ENCODE measurements at places on chromosomes 7 and 10. TPM values are rescaled to one million over a fixed set of nuclear protein-coding genes. Genes with fewer than 3 reads are reported as not detected.

KEL gene
- 0.67 TPM for total RNA-seq

CWF19L1 gene
- total RNA-seq = 16.0 TPM

COBL gene
- 139 TPM for total RNA-seq

DNA sequence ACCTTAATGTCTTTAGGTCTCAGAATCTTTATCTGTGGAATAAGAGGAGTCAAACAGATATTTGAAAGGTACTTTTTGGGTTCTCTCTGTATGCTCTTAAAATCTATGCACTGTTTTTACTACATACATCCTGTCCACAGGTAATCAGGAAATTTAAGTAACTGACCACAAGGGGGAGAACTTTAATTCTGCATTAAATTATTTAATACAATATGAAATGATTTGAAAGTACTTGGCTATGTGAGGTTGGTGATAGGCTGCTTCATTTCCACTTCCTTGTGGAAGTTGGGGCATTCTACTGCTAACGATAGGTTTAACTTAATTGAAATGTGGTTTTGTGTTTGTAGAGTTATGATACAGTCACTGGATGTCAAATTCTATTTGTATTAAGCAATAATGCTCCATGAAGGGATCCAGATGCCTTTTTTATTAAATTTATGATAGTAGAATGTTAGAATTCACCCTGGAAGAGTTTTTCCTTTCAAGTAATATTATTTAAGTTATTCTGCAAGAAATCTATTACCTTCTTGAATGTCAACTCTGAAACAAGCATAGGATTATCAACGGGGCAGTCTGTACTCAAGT, 6.0 kb downstream of the TEX47 start:
- H3K4me3 ChIP-seq = no peak overlapping the region
- no peaks in the 10 kb centered on the region for H3K4me1 ChIP-seq
- H3K36me3 ChIP-seq = no peaks in the 10 kb centered on the region

GRCh38 chr10:6345404-6345803, 142.7 kb downstream of the PFKFB3 start:
- H3K4me1 ChIP-seq = peaks cover 6% of the 10 kb centered on the region
- no peaks in the 10 kb centered on the region for H3K36me3 ChIP-seq
- H3K27me3 ChIP-seq = no peaks in the 10 kb centered on the region
- H3K4me3 ChIP-seq = no peak overlapping the region
- no peak overlapping the region for H3K27ac ChIP-seq

- no peak for DNase-seq
- H3K27ac ChIP-seq = no peak overlapping the region
- H3K36me3 ChIP-seq = no peaks in the 10 kb centered on the region
- no peak overlapping the region for H3K4me3 ChIP-seq
- peaks cover 5% of the 10 kb centered on the region for H3K27me3 ChIP-seq
Observed at GRCh38 chr7:101367676-101368075, 5.0 kb downstream of the COL26A1 start.

DNA sequence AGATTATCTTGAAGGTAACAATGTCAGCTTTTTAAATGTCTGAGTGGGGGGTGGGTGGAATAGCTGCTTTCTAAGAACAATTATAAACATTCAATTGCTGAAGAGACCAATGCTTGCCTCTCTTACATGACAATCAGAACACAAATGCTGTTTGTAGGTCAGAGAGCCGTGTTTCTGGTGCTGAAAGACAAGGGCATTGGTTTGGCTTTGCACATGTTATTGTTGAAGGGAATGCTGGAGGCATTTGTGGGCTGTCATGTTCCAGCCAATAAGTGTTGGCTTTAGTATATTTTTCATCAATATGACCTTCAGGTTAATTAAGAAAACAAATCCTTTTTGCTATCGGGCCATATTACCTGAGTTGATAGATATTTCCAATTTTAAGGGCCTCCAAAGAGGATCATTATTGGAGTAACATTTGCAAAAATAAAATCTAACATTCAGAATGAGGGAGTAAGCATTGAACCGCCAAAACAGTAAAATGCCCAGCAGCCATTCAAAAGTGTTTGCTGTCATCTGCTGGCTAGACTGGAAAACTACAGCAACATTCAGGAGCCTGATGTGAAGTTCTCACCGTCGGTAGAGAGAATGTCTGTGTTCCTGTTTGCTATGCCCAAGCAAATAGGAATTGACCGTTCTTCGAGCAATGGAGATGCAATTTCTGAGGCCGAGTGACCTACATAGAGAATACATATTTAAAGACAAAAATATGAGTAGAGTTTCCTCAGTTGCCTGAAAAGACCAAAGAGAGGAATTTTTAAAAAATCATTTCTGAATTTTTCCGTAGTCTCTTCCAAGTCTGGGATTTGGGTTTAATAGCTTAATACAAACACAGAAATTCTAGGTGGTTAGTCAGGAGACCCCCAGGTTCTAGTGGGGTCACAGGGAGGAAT, 118.9 kb downstream of the APBB1IP start:
- H3K4me3 ChIP-seq = no peak overlapping the region
- no peak overlapping the region for H3K27ac ChIP-seq
- no peaks in the 10 kb centered on the region for H3K4me1 ChIP-seq
- H3K27me3 ChIP-seq = no peaks in the 10 kb centered on the region
- H3K36me3 ChIP-seq = no peaks in the 10 kb centered on the region
- DNase-seq = no peak

GRCh38 chr10:90784771-90785170, 73.1 kb downstream of the HTR7 start:
- DNase-seq = no peak
- H3K36me3 ChIP-seq = no peaks in the 10 kb centered on the region
- H3K27ac ChIP-seq = no peak overlapping the region
- no peak overlapping the region for H3K4me3 ChIP-seq
- no peaks in the 10 kb centered on the region for H3K27me3 ChIP-seq
- H3K4me1 ChIP-seq = no peaks in the 10 kb centered on the region

DNA sequence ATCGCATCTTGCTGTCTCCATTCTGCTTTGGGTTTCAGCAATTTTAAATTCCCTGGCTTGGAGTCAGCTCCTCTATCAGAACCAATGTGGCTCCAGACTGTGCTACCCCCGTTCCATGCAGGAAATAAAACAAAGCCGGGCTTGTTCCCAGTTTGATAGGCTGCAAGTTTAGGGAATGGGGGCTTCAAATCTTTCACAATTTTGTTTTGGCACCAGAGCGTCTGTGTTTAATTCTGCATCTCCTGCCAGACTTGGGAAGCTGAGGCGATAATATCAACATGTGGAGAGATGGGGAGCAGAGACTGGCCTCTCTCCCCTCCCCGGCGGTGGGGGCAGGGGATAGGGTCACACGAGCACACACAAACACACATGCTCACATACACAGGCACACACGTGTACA, 305.9 kb downstream of the FGFR2 start:
- H3K4me1 ChIP-seq = no peaks in the 10 kb centered on the region
- no peaks in the 10 kb centered on the region for H3K36me3 ChIP-seq
- H3K27ac ChIP-seq = no peak overlapping the region
- H3K27me3 ChIP-seq = no peaks in the 10 kb centered on the region
- H3K4me3 ChIP-seq = no peak overlapping the region

DNA sequence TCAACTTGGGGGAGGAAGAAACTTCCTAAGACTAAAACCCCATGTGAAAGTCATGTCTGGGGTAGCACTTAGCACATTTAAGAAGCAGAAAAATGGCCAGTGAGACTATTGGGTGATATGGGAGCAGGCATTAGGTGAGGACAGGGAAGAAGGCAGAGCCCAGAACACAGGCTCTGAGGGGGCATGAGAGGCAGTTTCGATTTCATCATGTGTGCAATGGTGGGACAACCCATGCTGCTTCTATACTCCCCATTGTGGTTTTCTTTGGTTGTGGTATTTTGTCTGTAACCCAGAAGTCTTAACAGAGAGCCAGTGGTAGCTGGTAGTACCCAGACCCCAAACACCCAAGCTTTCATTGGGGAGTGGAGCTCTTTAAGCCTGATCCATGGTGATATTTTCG, 752.0 kb downstream of the GRID1 start:
- no peaks in the 10 kb centered on the region for H3K4me1 ChIP-seq
- no peak for DNase-seq
- no peaks in the 10 kb centered on the region for H3K36me3 ChIP-seq
- no peaks in the 10 kb centered on the region for H3K27me3 ChIP-seq
- H3K4me3 ChIP-seq = no peak overlapping the region

GRCh38 chr10:64867501-64867962, 1346.3 kb downstream of the REEP3 start:
- H3K27ac ChIP-seq = no peak overlapping the region
- H3K4me3 ChIP-seq = no peak overlapping the region
- DNase-seq = no peak

DNA sequence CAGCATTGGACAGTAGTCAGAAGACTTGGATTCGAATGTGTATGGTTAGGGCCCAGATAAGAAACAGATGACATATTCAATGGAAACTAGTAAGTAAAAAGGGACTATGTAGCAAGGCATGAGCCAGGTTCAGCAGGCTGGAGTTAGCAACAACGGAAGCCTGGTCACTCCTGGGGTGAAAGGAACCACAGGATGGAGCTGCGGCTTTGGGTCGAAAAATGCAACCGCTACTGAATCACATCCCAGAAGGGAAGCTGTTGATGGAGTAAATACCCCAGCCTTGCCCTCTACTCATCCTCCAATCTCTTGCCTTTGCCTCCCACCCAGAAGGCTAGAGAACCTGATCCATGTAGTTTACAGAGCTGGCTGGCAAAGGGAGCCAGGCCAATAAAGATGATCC, 37.5 kb upstream of the EGR2 start:
- DNase-seq = no peak
- H3K4me3 ChIP-seq = no peak overlapping the region
- H3K27me3 ChIP-seq = no peaks in the 10 kb centered on the region
- no peak overlapping the region for H3K27ac ChIP-seq

DNA sequence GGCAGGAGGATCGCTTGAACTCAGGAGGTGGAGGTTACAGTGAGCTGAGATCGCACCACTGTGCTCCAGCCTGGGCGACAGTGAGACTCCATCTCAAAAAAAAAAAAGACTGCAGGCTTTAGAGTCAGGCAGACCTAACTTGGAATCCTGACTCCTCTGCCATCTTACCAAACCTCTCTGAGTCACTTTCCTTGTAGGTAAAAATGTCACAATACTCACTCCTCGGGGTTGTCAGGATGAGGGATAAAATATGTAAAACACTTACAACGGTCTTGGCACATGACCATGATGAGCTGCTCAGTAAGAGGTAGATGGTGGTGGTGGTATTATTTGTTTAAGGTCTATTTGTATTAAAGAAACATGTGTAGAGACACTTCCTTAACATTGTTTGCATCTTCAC, 154.1 kb upstream of the PDE1C start:
- no peak overlapping the region for H3K4me3 ChIP-seq
- H3K27ac ChIP-seq = no peak overlapping the region
- no peaks in the 10 kb centered on the region for H3K27me3 ChIP-seq
- no peak for DNase-seq

- DNase-seq = no peak
- no peak overlapping the region for H3K4me3 ChIP-seq
- no peaks in the 10 kb centered on the region for H3K4me1 ChIP-seq
- H3K27me3 ChIP-seq = no peaks in the 10 kb centered on the region
Observed at GRCh38 chr10:10605551-10606081, 412.1 kb upstream of the CELF2 start.

DNA sequence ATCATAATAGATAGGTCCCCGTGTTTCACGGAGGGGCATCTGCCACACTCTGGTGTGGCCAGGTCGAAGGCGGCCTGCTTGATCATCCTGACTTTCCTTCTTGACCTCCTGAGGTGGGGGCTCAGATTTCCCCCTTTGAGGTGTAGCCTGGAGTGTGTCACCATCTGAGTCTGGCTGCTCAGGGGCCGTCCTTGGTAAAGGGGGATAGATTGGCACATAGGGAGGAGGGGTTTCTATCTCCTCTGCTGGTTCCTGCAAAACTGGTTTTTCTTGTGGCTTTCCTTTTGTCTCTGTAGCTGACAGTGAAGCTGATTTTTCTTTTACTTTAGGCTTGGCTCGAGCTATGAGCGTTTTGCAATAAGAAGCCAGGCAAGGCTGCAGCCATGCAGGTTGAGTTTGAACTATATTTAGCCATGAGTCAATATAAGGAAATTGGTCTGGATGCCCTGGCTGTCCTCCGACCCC, 7.1 kb upstream of the ZNF117 start:
- H3K36me3 ChIP-seq = no peaks in the 10 kb centered on the region
- H3K4me3 ChIP-seq = peak overlapping the region; percentile 36
- peak; percentile 16 for DNase-seq
- peak overlapping the region; percentile 78 for H3K27ac ChIP-seq

DNA sequence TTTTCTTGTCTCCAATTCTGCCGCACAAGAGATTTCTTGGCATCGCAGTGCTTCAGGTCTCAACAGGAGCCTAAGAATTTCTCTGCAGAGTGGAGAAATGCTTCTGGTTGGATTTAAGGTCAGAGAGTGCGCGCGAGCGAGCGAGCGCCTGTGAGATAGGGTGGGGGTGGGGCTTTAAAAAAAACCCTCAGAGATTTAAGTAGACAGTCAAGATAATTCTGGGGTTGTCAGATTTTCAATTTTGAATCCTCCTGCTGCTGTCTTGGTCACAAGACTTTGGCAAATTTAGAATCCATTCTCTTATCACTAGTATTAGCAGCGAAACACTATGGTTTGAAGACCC, 49.7 kb downstream of the CPEB3 start:
- no peak for DNase-seq
- H3K27me3 ChIP-seq = no peaks in the 10 kb centered on the region
- H3K4me1 ChIP-seq = peaks cover 36% of the 10 kb centered on the region
- peak overlapping the region; percentile 92 for H3K27ac ChIP-seq

DNA sequence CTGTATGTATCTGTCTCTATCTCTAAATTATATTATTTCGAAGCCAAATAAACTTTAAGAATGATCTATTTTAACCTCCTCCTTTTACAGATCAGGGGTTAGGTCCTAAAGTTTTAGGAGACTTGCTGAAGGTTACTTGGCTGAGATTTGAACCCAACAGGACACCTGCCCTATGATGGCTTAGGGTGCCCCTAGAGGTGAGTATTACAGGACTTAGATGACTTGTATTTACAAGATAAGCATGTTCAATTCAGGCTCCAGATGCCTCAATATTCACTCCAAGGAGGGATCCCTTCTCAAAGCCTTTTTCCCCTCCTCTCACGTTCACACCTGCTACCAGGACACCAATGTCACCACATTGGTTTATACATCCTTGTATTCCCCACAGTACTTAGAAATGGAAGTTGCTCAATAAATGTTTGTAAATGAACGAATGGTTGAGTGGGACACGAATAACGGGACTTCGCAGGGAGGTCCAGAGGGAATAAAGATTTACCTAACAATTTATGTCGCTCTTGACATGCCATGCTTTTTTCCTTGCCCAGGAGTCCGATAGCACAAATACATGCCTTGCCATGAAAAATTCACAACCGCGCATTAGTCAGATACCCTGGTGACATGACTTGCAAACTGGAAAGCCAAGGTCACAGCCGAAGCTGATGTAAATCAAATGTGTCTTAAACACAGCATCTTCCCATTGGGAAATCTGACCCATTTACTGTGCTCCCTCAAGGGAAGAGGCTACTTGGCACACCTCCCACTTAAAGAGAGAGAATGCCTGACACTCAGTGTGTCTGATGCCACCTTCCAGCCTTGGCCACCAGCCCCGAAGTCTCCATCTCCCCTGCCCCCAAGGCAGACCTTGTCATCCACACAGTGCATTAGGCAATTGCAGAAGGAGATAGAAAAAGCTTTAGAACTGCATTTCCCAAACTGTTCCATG, 872.2 kb upstream of the AUTS2 start:
- H3K36me3 ChIP-seq = no peaks in the 10 kb centered on the region
- no peak overlapping the region for H3K4me3 ChIP-seq
- no peaks in the 10 kb centered on the region for H3K4me1 ChIP-seq
- DNase-seq = no peak
- H3K27ac ChIP-seq = no peak overlapping the region
- H3K27me3 ChIP-seq = no peaks in the 10 kb centered on the region

Data from psoas muscle (tissue), 8 donors.